Aorta (tissue), 5 donors: ENCODE measurements at places on chromosomes 4 and X.

- no peaks in the 10 kb centered on the region for H3K36me3 ChIP-seq
- no peak for DNase-seq
- no peaks in the 10 kb centered on the region for H3K4me1 ChIP-seq
- H3K4me3 ChIP-seq: no peak overlapping the region
- no peak overlapping the region for H3K27ac ChIP-seq
- no peaks in the 10 kb centered on the region for H3K27me3 ChIP-seq
Measured at GRCh38 chr4:73862322-73862721, 6.9 kb upstream of the CXCL1 start.

DNA sequence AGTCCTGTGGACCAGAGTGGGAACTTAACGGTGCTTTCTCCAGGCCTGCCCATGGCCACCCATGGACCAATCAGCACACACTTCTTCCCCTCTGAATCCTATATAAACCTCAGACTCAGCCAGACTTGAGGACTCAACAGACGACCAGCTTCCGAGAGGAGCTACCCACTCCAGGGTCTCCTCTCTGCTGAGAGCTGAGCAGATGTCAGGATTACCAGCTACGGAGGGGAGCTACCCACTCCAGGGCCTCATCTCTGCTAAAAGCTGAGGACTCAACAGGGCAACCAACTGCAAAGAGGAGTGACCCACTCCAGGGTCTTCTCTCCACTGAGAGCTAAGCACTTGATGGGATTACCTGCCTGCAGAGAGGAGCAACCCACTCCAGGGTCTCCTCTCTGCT lies 80.0 kb upstream of the DDX60 start:
- DNase-seq: no peak
- H3K27ac ChIP-seq: no peak overlapping the region
- H3K27me3 ChIP-seq: no peaks in the 10 kb centered on the region

- no peaks in the 10 kb centered on the region for H3K27me3 ChIP-seq
- no peak overlapping the region for H3K4me3 ChIP-seq
- H3K36me3 ChIP-seq: no peaks in the 10 kb centered on the region
- no peak for DNase-seq
- no peaks in the 10 kb centered on the region for H3K4me1 ChIP-seq
Measured at GRCh38 chrX:151870602-151871001, 42.1 kb upstream of the MAGEA4 start.

DNA sequence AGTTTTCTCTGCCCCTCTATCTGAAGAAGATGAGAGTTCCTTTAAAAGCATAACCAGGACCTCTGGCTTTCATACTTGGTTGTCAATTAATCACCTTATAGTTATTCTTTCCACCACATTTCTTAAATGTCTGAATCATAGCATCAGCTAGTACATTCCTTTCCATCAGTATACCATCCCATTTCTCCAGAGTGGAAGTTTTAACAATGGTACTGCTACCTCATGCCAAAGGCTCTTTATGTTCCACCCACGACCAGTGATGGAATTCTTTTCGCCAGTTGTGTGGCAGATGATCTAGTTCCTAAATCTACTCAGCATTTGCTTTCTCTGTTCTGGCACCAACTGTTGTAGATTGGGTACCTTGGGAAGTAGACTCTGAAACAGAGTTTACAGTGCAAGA lies 379.8 kb downstream of the ZNF674 start:
- no peaks in the 10 kb centered on the region for H3K36me3 ChIP-seq
- DNase-seq: no peak
- no peaks in the 10 kb centered on the region for H3K4me1 ChIP-seq
- H3K27me3 ChIP-seq: no peaks in the 10 kb centered on the region

DNA sequence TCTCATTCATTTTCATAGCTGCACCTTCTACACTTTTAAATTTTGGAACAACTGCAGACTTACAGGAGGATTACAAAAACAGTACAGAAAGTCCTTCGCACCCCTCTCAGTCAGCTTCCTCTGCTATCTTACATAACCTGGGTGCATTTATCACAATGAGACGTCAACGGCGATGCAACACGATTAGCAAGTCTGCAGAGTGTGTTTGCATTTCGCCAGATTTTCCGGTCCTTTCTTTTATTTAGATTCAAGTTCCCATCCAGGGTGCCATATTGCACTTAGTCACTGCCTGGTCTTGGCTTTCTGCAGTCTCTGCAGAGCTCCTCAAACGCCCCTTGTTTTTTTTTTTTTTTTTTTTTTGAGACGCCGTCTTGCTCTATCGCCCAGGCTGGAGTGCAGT lies 85.9 kb downstream of the ASMT start:
- no peak for DNase-seq
- no peaks in the 10 kb centered on the region for H3K4me1 ChIP-seq
- no peaks in the 10 kb centered on the region for H3K36me3 ChIP-seq
- no peak overlapping the region for H3K4me3 ChIP-seq

- no peaks in the 10 kb centered on the region for H3K36me3 ChIP-seq
- H3K27me3 ChIP-seq: no peaks in the 10 kb centered on the region
- peak within 1 kb of the TSS; percentile 33 for H3K27ac ChIP-seq
Measured at GRCh38 chr4:147480891-147481576, at the start of gene EDNRA. EDNRA (plus strand) TSS chr4:147481097; CDS start chr4:147485682, 4,585 bp downstream.

DNA sequence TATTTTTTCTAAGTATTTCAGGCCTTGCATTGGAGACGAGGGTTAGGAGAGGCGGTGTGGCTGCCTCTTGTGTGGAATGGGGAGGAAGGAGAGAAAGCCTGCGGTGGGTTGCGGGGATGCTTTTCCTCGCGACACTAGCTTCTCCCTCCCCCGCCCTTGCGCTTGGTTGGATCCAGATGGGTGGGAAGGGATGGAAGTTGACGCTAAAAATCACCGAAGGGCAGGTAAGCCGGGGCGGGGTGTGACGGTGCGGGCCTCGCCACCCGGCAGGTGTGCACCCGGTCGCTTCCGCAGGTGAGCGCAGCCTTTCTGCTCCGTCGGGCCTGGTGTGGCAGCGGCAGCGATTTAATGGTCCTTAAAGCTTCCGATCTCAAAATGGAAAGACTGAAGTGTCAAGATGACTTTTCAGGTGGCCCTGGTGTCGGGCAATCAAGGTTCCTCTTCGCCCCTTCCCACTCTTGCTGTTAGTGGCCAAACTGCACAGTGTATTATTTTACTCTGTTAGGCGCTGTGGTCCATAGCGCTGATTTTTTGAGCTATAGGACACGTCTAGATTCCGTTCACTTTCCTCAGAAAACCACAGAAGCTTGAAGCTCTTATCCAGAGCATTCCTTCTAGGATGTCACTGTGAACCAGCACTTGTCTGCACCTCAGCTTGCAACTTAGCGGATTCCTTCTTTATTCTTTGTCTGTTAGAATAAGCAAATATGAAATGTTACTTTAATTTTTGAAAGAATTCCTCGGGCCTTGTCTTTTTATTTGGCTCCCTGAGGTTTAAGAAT lies 765 bp downstream of the ENOPH1 start:
- H3K27ac ChIP-seq: no peak overlapping the region
- no peaks in the 10 kb centered on the region for H3K27me3 ChIP-seq
- peak overlapping the region; percentile 71 for H3K4me3 ChIP-seq
- no peak for DNase-seq
- peaks cover 3% of the 10 kb centered on the region for H3K36me3 ChIP-seq

DNA sequence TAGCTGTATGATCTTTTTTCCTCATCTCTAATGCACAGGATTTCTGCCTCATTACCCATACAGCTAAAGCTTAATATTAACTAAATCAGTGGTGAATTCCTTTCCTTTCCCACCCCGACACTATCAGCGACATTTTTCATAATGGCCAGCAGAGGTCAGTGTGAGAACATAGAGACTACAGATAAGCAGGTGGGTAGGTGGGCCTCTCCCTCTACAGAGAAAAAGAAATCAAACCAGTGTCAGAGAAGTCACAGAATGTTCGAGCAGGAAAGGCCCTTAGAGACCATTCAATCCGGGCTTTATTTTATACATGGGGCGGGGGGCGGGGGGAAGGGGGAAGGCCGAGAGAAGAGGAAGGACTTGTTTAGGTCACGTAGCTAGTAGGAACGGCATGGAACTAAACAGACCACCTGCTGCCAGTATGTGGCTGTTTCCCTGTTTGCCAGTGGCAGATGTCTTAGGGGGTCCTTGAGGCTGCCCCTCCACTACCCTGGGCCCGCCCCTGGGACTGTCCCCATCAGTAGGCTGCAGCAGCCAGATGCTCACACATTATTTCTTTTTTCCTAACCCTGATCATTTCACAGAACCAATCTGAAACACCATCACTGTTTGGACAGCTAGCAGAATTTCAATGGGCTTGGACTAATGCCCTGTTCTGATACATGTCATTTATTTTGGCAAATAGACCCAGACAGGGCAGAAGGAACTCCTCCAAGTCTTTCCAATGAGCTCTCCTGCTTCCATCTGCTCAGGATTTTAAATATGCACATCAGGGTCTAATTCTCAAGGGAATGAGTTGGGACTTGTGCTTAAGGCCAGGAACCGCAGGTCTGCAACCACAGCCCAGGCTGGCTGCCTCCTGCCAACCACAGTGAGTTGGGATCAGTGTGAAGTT lies 133.4 kb downstream of the ATG4A start:
- DNase-seq: no peak
- no peaks in the 10 kb centered on the region for H3K27me3 ChIP-seq
- peaks cover 2% of the 10 kb centered on the region for H3K4me1 ChIP-seq
- no peaks in the 10 kb centered on the region for H3K36me3 ChIP-seq
- no peak overlapping the region for H3K27ac ChIP-seq

- H3K4me1 ChIP-seq: no peaks in the 10 kb centered on the region
- H3K4me3 ChIP-seq: no peak overlapping the region
- H3K36me3 ChIP-seq: no peaks in the 10 kb centered on the region
- no peaks in the 10 kb centered on the region for H3K27me3 ChIP-seq
- DNase-seq: no peak
- no peak overlapping the region for H3K27ac ChIP-seq
Measured at GRCh38 chrX:72105436-72105835, 26.3 kb downstream of the RTL5 start.

- no peaks in the 10 kb centered on the region for H3K27me3 ChIP-seq
- H3K27ac ChIP-seq: no peak overlapping the region
- no peak overlapping the region for H3K4me3 ChIP-seq
- H3K36me3 ChIP-seq: no peaks in the 10 kb centered on the region
Measured at GRCh38 chr4:909821-910220, 22.3 kb downstream of the GAK start.

- no peak overlapping the region for H3K27ac ChIP-seq
- H3K36me3 ChIP-seq: peaks cover 4% of the 10 kb centered on the region
- no peak overlapping the region for H3K4me3 ChIP-seq
Measured at GRCh38 chrX:2643880-2644279, 47.2 kb upstream of the CD99 start.
